ENCODE measurements at places on chromosomes 3 and 15.

- no peak for DNase-seq
These were observed 4.8 kb downstream of the SECISBP2L start for GRCh38 chr15:49041426-49041825.

- DNase-seq, result no peak
These were observed 17.8 kb upstream of the SEC62 start for GRCh38 chr3:169948559-169949448.

DNA sequence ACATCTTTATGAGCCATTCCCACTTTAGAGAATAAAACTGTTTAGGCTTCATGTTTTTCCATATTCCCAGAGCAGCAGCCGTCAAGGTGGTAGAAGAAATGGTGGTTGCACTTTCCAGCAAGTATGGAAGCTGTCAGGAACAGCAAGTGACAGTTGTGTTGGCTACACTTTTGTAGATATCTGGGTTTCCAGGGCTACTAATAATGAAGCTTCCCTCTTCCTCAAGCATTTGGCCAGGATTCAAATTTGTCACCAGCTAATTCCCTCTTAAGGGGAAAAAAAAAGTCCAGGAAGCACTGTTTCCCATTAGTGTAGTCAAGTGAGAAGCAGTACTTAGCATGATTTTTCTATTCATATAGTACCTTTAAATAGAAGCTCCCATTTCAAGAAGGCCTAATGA is 252.8 kb downstream of the IGSF11 start:
- no peak for DNase-seq

- DNase-seq, result no peak
These were observed 95.6 kb downstream of the OCA2 start for GRCh38 chr15:28003302-28004037.

GRCh38 chr3:5123937-5124336 is 1.8 kb downstream of the ARL8B start:
- DNase-seq, result no peak

DNA sequence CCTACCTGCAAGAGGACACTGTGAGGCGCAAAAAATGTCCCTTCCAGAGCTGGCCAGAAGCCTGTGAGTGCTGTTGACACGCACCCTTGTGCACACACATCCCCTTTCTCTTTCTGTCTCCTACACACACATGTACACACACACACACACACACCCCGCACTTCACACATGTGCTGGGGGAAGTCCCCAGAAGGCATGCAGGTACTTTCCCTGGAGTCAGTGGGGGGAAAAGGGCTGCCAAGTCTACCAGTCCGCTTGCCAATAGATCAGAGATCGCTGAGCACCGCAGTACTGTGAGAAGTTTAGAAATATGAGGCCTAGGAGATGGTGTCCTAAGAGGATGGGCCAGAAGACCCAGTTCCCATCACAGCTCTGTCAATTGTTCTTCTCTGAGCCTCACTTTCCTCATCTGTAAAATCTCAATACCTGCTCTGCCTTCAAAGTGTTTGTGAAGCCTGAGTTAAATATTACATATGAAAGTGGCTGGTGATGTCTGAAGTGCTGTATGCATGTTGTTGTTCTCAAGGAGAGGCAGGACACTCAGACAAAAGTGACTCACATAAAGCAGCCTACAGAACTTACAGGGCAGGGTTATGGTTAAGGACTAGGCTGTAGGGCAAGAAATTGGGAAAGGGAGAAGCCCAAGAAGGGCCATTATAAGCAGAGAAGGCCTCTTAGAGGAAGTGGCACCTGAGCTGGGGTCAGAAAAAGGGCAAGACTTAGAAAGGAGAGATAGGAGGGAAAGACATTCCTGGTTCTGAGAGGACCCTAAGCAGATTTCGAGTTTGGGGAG is 6.8 kb downstream of the IL17RE start:
- DNase-seq, result no peak

- no peak for DNase-seq
These were observed 111.5 kb downstream of the FBN1 start for GRCh38 chr15:48533982-48534381.

DNA sequence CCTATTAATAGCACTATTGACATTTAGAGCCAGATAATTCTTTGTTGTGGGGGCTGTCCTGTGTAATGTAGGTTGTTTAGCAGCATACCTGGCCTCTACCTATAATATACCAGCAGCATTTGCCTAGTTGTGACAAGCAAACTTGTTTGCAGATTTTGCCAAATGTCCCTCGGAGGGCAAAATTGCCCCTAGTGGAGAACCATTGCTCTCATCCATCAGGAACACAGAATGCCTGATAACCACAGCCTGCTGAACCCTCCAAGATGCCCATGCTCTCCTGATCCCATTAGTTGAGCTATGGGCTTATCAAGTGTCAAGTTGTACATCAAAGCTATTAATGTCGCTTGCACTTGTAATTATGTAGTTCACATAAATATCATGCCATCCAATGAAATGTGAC is 15.0 kb upstream of the KBTBD8 start:
- no peak for DNase-seq

- no peak for DNase-seq
These were observed 461.7 kb upstream of the PROK2 start for GRCh38 chr3:72246685-72247084.

DNA sequence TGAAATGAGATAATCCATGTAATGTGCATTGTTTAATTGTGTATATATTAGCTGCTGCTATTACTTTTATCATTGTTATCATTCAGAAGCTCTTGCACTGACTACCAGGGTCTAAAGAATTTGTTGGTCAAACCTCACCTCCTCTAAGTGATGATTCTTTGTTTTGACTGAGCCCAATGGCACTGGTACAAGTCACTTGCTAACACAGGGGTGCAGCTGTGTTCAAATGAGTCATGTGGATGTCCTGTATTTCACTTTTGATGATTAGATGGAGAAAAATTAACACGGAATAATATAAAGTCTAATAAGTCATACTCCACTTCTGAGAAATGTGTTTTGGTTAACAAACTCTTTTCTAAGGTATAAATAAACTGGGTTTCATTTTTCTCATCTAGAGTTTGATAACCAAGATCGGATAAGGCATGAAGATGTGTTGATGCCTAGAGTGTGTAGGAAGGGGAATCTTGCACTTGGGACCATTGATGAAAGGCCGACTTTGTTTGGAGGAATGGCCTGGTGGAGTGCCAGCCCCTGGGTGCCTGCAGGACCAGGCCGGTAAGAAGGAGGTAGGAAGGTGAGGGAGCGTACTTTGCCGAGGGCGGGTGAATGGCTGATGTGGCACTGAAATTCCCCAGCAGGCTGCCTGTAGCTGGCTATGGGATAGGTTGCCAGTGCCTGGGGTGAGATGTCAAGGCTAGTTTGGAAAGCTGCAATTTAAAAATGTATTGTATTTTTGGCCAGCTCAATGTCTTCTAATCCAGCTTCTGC is 244.7 kb upstream of the ZPLD1 start:
- DNase-seq, result no peak

DNA sequence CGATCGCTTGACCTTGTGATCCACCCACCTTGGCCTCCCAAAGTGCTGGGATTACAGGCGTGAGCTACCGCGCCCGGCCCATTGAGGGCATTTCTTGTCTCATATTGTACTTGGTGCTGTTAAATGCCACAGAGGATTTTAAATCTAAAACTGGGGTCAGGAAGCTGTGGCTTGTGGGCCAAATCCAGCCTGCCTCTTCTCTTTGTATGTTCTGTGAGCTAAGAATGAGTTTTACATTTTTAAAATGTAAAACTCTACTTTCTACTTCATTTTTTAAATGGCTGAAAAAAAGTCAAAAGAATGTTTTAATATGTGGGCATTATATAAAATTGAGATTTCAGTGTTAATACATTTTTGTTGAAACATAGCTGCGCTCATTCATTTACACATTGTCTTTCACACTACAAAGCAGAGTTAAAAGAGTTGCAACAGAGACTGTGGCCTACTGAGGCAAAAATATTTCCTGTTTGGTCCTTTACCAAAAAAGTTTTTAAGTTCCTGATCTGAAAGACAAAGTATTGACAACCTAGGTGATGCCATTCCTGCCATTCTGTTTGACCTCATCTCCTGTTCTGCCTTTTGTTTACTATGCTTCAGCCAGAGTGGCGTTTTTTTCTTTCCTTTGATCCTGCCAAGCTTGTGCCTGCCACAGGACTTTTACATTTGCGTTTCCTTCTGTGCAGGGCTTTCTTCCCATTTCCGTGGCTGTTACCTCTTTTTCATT is 50.4 kb downstream of the PDCD6IP start:
- DNase-seq, result no peak

DNA sequence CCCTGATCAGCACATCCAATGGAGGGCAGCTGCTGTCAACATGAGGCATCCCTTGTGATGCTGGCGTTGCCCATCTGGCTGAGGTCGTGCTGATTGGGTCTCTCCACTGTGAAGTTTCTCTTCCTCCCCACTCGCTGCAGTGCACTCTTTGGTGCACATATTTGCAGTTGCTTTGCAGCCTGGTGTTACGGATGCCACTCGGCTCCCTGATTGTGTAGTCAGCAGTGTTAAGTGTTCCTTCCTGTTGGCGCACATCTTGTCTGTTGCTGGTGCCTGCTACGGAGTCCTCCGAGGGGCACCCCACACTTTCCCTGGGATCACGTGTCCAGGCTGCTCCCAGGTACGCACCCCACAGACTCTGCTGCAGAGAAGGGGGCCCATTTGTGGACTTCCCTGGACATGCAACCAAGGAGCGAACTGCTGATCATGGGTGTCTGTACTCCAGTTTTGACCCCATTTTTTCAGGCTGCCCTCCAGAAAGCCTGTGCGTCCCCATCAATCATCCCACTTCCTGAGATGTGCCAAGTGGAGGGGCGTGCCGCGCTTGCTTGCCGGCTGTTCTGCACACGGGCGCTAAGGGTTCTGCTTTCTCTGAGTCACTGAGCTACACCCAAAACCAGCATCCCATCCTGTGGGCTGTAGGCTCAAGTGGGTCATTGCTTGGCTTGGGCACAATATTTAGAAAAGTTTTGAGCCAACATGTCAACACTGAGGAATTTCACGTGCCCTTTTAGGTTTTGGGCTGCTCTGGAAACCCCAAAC is 98.6 kb downstream of the FBLN2 start:
- no peak for DNase-seq

- DNase-seq, result no peak
These were observed 79.4 kb downstream of the AAGAB start for GRCh38 chr15:67174864-67175573.

DNA sequence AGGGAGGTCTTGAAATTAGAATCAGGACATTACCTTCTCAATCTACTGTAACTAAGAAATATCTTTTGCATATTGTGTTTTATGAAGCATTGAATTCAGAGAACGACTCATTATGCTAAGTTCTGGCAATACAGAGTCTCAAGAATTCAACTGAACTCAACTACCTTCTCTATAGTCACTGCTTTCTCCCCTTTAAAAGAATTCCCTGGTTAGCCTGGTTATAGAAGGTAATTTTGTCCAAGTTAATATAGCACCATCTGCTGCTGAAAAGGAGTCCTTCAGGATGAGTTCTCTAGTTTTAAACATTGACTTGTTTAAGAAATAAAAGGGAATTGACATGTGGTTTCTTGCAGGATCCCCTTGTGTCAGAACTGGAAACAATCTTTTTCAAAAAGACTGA is 60.2 kb downstream of the IL16 start:
- DNase-seq, result no peak

DNA sequence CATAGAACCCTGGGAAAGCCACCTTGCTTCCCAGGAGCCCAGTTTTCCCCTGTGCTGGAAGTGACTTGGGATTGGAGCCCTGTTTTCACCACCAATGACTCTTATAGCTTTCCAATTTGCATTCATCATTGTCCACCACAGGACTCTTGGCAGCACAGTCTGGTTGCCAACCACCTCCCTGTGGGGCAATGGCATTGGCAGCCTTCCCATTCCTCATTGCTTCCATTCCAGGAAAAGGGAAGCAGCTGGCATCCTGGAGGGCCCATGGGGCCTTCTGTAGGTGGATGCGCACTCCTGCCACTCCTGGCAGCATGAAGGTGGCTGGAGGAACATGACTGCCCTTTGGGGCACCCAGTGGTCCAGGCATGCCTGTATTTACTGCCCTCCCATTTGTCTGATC is 57.7 kb downstream of the FEM1B start:
- no peak for DNase-seq

DNA sequence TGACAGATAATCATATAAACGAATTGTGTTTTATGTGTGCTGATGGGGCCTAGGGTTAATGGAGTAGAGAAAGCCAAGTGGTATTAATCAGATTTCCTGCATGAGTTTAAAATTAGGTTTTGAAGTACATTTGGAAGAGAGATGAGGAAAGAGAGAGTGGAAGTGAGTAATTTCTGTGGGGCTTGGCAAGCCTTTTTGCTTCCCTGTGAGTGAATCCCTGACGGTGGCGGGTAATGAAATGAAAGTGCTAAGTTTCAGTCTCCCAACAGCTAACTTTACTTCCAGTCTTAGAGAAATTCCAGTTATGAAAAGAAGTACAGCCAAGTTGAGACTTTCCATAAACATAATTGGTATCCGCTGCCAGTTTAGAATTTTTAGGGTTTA is 139.4 kb downstream of the BBX start:
- no peak for DNase-seq

DNA sequence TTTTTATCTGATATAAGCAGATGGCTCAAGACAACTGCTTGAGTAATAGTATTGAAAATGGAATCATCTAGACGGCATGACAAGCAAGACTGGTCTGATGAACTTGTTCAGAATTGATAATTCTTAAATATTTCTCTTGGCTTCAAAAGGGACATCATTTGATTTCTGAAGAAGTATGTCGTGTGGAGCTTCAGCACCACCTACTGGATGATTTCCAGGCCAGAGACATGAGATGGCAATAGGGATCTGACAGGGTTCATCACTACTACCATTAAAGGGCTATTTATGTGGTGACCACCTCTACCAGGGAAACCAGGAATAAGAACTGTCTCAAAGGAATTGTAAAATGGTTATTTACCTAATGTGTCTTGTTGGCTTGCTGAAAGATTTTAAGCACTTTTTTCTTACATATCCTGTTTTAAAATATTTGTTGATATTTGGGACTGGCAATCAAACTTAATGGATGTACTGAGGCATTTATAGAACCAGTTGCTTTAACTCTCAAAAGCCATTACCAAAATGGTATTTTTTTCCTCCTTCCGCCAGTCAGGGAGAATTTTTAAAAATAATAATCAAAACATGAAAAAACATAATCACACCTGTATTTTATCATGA is 99.5 kb upstream of the FAM98B start:
- DNase-seq, result peak; percentile 40

- no peak for DNase-seq
These were observed 65.5 kb downstream of the SSUH2 start for GRCh38 chr3:8579096-8579495.

DNA sequence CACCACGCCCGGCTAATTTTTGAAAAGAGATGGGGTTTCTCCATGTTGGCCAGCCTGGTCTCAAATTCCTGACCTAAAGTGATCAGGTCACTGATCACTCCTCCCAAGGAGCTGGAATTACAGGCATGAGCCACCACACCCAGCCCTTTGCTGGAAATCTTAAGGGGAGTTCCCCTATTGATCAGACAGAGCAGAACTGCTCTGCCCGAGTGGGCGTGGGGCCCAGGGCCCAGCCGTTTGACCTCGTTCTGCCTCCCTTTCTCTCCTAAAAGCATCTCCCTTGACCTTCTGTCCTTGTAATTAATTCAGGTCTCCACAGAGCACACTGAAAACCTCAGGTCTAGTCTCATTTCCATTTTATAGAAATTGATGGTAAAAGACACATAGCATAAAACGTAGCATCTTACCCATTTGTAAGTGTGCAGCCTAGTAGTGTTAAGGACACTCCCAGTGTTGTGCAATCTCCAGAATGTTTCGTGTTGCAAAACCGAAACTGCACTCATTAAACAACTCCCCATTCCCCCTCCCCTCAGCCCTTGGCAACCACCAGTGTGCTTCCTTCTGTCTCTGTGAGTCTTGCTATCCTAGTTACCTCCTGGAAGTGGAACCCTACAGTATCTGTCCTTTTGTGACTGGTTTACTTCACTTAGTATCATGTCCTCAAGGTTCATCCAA is 89.3 kb downstream of the SLCO3A1 start:
- peak; percentile 49 for DNase-seq
